ENCODE measurements at places on chromosomes 1 and 21.

- DNase-seq = no peak
Measured at GRCh38 chr1:87523466-87523865, 194.8 kb downstream of the LMO4 start.

DNA sequence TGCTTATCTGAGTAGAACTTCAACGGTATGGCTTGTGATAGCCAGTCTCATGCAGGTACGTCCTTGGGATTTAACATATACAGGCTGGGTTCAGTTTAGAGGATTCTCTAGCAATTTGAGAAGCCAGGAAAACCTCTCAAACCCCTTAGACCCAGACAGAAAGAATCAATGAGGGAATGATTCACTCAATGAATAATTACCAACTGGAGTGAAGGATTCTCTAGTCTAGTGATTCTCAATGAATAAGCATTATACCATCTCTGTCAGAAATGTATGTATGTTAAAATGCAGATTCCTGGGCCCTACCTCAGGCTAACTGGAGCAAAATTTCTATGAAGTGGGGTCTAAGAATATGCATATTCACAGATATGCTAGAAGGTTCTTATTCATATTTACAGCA lies 54.5 kb upstream of the APP start:
- DNase-seq = no peak

DNA sequence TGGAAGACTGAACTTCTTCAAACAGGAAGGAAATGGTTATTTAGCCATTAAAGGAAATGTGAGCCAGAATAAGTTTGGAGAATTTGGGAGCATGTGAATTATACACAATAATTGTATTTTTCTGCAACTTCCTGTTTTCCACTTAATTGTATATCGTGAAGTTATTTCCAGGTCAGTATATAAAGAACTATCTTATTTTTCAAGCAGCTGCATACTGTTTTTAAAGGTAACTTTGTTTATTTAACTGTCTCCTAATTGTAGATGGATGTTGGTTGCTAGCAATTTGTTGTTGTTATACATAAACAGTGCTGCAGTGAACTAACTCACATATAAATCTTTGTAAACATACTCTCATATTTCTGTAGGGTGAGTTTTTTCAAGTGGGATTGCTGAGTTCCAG lies 180.3 kb downstream of the HLX start:
- no peak for DNase-seq

GRCh38 chr1:53142226-53142853 lies at the start of gene SLC1A7:
SLC1A7 (minus strand) TSS chr1:53142638; CDS start chr1:53142449, 189 bp downstream.
- DNase-seq = no peak

- no peak for DNase-seq
Measured at GRCh38 chr1:111786669-111787207, 31.0 kb downstream of the DDX20 start.

- no peak for DNase-seq
Measured at GRCh38 chr1:205588636-205589035, 43.2 kb downstream of the ELK4 start.

DNA sequence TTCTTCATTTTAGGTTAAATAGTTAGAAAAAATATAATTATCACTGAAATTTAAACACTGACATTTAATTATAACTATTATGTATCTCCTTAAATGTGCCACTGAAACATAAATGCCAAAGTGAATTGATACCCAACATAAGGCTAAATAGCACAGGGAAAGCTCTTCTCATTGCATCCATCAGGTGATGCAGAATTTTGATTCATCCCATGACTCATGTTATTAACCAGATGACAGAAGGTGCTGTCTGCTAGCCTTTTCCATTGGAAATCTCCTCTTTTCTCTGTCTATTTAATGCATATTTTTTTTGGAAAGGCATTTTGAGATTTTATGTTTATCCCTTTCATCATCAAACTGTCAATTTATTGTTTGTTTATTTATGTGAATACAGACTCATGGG lies 136.8 kb downstream of the KCNK2 start:
- no peak for DNase-seq

Data from stimulated activated CD8-positive, alpha-beta memory T cell treated with anti-CD3 and anti-CD28 coated beads, Interleukin-15, amount 100 ng/mL, for 24 hours (primary cell).